ENCODE measurements at places on chromosomes 4 and X.

- DNase-seq = no peak
These were observed 324 bp upstream of the MSN start for GRCh38 chrX:65667157-65667502.

- no peak for DNase-seq
These were observed 73.3 kb downstream of the MANBA start for GRCh38 chr4:102687373-102687981.

DNA sequence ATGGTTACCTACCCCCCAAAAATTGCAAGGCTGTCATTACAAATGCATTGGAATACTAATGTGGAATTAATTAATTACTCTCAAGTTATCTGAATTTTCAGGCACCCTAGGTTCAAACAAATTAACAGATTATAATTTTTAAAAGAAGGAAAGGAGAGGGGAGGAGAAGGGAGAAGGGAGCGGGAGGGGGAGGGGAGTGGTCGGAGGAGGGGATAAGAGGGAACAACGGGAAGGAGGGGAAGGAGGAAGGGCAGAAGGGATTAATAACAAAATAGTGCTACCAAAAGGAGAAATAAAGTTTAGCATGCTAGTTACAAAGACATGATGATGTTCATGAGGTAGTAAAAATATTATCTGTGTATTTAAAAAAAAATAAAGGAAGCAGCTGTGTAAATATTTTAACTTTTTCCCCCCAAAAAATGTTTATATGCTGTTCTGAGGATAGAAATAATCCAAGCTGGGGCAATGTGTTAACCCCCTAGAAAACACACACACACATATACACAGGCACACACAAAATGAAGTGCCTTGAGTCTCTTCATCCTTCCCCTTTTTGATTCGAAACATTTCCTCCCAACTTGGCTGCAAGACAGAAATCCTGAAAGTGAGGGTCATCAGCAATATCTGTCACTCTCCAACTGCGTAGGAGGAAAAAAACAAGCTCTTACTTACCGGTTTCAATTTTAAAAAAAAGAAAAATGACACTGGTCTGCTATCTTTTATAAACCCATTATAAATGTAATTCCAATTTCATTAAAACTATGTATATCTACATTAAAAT lies 58.8 kb downstream of the PPP3CA start:
- no peak for DNase-seq

DNA sequence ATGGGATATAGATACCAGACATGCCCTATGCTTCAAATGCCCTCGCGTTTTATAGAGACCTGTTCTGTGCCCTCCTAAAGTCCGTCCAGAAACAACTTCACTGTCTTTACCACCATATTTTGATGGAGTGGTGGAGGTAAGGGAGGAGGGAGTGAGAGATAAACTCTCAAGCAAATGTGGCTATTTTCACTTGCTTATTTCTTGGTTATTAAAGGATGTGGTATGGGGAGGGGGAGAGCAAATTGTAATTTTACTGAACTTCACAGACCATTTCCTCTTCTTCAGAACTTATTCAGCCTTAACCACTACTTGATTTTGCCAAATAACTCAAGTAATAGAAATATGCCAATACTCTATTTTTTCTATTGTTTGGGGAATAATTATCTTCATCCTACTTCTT lies 31.5 kb downstream of the GPR174 start:
- DNase-seq = no peak

DNA sequence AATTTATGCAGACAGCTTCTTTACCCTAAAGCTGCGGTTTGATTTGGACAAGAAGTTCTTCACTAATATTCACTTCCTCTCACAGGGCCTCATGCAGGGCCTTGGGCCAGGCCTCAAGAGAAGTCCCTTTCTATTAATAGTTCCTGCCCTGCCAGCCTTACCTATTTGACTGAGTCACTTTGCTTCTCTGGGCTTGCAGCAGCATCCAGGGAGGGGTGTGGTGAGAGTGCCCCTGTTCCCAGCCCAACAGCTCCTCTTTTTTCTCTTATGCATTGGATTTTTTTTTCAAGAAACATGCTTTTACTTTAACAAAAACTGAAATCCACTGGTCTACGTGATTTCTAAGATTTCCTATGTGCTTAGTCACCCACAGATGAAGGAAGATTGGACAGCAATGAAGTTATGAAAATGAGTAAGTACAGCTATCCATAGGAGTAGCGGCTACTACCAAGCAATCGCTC lies 26.7 kb downstream of the FAM156B start:
- DNase-seq = no peak

DNA sequence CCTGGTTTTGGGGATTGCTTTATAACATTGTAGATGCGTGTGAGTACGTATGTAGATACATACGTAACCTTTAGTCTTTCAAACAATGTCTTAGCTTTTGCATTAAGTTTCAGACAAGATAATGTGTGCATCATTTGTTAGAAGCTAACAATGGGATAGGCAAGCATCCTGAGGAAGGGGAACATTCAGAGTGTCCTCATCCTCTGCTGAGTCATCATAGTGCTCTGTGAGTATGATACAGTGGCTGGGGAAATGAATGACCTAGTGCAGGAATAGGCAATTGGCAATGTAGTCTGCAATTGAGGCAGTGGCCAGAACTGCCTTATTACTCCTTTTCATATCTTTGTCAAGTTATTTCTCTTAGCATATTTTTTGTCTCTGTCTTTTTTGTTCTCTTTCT lies 7.3 kb downstream of the NAP1L5 start:
- DNase-seq = no peak

DNA sequence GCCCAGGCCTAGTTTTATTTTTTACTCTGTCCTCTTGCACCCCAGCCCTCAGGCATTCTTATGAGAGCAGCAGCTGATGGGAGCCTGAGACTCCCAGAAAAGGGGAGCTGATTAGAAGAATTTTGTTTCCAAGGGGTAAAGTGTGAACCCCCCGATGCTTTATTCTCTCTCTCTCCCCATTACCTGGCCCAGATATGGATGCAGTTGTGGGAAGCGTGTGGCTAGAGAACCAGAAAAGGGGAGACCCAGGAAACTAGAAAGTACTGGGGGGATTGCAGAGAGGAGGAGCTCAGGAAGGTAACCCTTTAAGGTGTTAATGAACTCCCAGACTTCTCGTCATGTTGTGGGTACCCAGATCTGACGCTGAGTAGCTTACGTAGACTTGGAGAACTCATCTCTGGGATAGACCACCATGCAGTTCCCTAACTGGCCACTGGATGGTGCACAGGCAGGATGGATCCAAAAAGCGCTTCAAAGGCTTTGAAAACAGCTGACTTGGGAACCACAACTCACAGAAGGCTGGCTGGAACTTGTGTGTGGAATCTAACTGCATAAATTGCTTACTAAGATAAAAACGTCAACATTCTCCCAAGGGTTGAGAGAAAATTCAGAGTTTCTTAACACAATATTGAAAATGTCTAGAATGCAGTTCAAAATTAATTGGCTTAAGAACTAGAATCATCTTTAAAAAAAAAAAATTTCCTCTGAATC lies 64.7 kb downstream of the TBC1D14 start:
- peak; percentile 39 for DNase-seq

DNA sequence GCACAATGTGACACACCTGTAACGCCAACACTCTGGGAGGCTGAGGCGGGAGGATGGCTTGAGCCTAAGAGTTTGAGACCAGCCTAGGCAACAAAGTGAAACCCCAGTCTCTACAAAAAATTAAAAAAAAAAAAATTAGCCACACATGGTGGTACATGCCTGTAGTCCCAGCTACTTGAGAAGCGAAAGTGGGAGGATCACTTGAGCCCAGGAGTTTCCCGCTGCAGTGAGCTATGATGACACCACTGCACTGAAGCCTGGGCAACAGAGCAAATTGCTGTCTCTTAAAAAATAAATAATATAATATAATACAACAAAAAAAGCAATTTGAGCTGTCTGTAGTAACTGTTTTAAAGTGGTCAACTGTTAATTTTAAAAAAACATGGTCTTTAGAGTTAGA lies 13.2 kb downstream of the SPOCK3 start:
- DNase-seq = no peak

DNA sequence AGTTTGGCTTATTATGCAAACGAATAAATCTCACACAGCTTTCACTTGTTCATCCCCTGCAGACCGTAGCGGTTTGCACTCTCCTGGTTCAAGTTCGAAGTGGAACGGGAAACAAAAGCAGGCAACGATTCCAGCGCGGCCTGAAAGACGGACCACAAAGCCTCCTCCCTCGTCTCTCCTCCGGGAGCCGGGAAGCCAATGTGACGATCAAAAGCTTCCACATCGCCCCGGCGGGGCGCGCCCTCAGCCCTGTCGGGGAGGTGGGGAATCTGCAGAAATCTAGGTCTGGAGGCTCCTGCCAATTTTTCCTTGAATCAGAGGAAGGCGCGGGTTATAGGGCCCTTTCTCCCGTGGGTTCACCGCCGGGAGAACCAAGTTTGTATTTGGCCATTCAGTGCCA lies 16.9 kb upstream of the ZIC3 start:
- no peak for DNase-seq

DNA sequence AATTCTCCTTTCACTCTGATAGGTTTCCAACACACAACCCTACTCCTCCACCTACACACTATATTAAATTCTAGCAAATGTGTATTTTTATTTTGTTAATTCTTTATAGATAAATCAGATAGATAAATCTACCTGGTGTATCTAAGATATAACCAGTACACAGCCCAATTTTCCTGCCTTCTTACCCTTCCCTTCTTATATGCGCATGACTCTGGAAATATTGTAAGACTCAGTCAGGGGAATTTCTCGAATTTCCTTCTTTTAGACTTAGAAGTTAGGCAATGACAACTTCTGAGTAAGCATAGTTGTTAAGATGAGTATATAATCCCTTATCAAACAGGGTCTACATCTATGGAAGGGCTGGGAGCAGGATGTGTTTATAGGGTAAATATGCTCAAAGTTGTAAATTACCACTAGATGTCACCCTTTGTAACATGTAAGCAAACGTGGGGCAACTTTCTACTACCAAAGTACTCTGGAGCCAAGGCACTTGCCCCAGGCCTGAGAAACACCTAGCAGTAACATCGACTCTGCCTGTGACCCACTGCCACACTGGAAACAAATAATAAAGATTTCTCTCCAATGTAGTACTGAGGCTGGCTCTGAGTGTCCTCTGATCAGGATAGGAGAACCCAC lies 444.7 kb downstream of the IQCM start:
- DNase-seq = peak; percentile 73

DNA sequence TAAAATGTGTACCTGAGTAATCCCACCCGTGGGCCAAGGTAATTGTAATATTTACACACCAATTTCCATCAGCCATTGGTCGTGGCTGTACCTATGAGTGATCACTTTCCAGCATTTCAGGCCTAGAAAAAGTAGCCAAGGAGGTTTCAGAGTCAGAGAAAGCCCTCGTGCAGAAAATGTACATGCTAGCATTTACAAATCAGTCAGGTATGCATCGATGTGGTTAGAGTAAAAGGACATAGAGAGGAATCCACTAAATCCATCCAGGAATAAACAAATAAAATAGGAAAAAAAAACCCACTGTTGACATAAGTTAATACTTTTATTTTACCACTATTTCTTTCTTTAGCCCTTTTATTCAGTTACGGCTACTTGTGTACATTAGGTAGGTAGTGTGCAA lies 256.8 kb downstream of the TRIML1 start:
- DNase-seq = no peak

DNA sequence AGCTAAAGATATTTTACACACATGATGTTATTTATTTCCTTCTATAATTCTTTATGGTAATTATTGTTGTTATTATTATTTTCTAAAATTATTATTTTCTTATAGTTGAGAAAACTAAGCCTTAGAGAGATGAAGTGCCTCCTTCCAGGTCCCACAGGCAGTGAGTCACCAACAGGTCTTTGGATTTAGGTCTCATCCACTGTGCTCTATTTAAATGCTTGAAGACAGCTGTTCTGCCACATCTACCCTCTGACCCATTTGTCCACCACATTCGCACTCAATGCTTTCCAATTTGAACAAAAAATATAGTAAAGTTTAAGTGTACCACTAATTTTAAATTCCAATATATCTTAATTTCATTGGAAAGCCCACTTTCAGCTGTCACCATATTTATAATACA lies 566.4 kb downstream of the PPARGC1A start:
- DNase-seq = no peak

GRCh38 chrX:119763181-119763580 lies 4.8 kb downstream of the SOWAHD start:
- no peak for DNase-seq

DNA sequence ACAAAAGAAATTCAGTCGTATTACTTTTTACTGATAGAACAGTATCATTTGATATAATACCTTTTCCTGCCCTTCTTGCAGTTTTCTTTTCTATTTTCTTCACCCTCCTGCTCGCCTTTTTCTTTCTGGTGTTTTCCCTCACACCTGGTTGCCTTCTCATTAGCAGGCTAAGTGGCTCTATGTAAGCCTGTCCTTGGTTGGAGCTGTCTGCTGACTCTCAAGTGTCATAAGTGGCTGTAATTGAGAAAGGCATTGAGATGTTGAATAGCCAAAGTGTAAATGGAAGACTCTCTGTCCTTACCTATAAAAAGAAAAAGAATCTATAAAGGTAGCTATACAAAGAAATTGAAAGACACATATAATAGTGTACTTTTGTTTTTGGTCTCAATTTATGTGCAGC lies 180.7 kb downstream of the ADGRL3 start:
- DNase-seq = no peak

DNA sequence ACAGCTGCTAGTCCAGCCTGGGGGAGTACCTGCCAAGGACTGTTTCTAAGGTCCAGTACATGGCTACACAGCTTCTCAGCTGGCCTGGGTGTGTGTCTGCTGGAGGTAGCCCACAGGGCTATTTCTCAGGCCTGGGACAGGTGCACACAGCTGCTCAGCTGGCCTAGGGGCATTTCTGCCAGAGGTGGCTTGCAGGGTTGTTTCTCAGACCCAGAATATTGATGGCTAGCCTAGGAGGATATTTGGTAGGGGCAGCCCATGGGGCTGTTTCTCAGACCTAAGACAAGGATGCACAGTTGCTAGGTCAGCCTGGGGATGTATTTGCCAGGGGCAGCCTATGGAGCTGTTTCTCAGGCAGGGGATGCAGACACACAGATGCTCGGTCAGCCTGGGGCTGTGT lies 29.4 kb downstream of the RAB28 start:
- DNase-seq = no peak

Data from SK-N-MC (cell line).